ENCODE measurements at places on chromosomes 1 and 21. TPM values are rescaled to one million over a fixed set of nuclear protein-coding genes. Genes with fewer than 3 reads are reported as not detected.

MNDA gene
- total RNA-seq, result 23.8 TPM

MYOCOS gene
- not detected for total RNA-seq

GRCh38 chr1:174894117-174894762 lies 105.5 kb upstream of the CACYBP start:
- DNase-seq, result no peak

TSPEAR gene
- not detected for total RNA-seq

- no peak for DNase-seq
Observed at GRCh38 chr1:88293691-88294190, 390.3 kb upstream of the PKN2 start.

- DNase-seq, result no peak
Observed at GRCh38 chr21:34801519-34802132, 132.8 kb downstream of the CLIC6 start.

CRP gene
- not detected for total RNA-seq

RHBG gene
- not detected for total RNA-seq

ITLN2 gene
- total RNA-seq, result not detected

PADI3 gene
- not detected for total RNA-seq

- no peak for DNase-seq
Observed at GRCh38 chr1:236495467-236496112, 28.2 kb upstream of the LGALS8 start.
